ENCODE measurements at places on chromosomes 16 and 17.
A peak's percentile ranks its signal among the peaks of the same experiment; 100 is the strongest.

DNA sequence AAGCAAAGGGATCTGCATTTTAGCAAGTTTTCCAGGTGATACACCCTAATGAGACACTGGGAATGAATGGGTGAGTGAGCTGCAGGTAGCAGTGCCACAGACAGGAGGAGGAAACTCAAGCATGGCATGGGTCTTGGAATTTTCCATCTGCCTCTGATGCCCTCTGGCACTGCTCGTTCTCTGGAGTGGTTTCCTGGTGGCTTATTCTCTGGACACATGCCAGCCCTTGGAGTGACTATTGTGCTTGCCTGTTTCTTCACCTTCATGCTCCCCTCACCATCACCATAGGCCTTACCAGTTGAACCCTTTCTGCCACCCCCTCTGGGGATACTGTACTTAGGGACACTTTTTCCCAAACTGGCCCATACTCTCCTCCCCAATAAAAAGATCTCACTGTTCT, 1.6 kb downstream of the COASY start:
- DNase-seq: no peak

DNA sequence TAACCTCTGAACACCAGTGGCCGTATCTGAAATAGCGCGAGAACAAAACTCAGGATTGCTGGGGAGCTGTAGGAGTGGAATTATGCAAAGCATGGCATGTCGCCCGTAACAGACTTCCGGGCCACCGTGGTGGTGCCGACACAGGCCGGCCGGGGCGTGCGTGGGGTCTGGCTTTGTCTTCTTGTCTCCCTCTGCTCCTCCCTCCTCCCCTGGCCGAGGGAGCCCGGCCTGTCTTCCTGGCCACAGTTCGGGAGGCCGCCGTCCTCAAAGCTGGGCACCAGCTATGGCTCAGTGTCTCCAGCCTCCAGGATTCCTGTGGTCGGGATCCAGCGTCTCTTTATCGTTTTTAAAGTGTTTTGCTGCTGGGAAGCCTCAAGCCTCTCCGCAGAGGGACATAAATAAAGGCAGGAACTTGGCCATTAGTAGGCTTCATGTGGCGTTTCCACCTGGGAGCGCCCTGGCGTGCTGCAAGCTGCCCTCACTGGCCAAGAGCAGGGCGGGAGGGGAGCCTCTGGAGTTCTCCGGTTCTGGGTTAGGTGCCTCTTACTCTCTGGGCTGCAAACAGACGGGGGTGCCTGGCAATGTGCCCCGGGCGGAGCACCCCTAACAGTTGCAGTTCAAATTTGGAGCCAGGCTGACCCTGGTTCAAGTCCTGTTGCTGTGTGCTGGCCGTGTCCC, 22.0 kb upstream of the NPTX1 start:
- DNase-seq: no peak

DNA sequence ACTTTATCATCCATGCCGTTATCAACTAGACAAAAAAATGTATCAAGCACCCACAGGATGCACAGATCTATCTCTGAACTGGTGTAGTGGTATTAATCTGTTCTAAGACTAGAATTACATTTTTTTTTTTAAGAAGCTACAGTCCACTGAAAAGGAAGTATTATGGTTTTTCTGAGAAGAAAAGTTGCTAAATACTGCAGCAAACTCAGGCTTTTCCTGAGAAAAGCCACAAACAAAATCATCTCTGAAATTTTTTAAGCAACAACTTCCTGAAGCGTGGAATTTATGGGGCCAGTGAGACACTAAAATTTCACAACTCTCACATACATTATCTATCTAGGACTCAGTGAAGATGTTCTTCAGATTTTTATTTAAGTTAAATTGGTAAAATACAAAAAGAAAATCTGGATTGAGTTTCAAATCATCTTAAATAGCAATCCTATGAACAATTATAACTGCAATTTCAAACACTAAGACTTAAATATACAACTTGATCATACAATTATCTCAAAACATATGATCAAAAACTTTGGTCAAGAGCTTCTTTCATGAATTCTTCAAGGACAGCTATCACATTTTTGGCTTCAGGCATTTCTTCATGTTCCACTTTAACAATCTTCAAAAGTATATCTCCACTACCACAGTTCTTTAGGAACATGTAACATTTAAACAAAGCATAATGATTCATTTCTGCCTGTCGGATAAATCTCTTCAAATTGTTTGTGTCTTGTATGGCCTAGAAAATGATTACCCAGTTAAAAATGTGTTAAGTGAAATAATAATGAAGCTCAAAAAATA, 10.5 kb downstream of the C17orf75 start:
- no peak for DNase-seq

DNA sequence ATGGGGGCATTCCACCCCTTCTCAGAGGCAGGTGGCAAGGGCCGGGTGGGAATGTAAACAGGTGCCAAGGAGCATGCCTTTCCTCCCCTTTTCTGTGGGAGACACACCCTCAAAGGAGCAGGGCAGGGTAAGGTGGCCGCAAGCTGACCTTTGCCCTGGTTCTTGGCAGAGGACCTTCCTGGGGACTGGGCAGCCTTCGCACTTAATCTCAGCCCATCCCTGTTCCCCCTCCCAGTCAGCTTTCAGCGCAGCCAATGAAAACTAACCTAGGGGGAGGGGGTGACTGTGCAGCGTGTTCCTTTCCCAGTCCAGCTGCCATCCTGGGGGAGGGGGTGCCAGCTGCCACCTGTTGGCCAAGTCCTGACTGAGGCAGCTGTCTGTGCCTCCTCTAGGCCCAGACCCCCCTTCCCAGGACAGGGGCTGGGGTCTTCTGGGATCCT, 2.8 kb downstream of the TRAF4 start:
- DNase-seq: no peak

GRCh38 chr16:53565296-53565863, 62.4 kb upstream of the AKTIP start:
- no peak for DNase-seq

GRCh38 chr16:52558448-52558847, 11.5 kb upstream of the TOX3 start:
- no peak for DNase-seq

- no peak for DNase-seq
Observed at GRCh38 chr16:11310997-11311561, 29.9 kb upstream of the PRM1 start.

- no peak for DNase-seq
Observed at GRCh38 chr17:9232155-9232475, 210.8 kb downstream of the NTN1 start.

DNA sequence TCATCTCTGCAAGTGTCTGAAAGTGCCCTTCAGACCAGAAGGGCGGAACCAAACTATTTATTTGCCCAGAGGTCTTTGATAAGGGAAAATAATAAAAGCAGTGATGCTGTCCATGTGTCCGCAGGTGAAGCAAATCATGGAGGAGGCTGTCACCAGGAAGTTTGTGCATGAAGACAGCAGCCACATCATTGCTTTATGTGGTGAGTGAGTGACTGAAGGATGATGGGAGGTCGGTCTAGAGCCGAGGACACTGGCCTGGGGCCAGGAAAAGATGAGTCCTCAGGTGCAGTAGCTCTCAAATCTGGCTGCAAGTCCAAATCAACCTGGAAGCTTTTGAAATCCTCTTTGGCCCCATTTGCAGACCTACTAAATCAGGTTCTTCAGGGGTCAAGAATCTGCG, 6.1 kb downstream of the SGSM2 start:
- no peak for DNase-seq

DNA sequence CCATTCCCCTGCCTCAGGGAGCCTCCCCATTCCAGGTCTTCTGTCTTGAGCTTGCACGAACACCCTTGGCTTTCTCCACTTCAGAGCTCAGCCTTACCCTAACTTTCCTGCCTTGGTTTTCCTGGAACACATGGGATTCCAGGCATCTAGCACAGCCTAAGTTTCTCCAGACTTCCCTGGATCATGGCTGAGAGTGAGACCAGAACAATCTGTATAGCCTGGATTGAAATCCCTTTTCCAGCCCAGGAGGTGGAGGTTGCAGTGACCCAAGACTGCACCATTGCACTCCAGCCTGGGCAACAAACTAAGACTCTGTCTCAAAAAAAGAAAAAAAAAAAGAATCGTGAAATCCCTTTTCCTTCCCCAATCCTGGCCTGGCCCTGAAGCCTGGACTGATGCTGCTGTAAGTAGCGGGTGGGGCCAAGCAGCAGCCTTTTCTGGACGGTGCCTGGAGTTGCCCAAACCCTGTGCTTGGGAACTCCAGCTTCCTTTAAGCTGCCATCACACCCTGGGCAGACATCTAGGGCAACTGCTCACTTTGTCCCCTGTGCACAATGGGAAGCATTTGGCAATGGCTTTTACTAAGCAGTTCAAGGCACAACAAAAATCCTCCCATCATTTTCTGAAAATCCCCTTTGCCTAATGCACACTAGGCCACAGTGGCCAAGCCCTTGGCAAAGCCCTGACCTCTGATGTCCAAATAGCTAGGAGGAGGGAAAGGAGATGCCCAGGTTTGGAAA, 12.0 kb upstream of the SLC16A5 start:
- no peak for DNase-seq

DNA sequence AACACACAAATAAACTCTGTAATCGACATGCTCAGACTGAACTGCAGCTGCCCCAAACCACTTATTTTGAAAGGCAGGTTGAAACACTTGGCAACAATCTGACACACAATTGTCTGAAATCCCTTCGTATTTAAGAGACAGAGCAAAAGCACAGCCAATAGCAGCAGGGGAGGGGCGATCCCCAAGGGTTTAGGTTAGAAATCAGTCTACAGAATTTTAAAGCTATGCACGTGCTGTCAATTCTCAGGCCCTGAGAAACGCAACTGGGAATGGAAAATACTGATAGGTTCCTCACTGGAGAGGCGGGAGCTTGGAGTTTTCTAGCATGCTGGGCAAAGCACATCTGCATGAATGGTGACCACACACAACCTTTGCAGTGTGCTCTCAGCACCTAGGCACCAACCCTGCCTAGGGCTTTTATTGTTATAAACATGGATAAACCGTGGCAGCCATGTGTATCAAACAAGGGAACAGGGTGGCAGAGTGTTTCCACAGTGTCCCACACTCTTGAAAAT, 168.0 kb downstream of the AATF start:
- no peak for DNase-seq

- no peak for DNase-seq
Observed at GRCh38 chr16:75206749-75207451, at the start of gene CTRB2. Gene CTRB2, minus strand, starts transcription at chr16:75207161. Its CDS starts 20 bp downstream, at chr16:75207141.

DNA sequence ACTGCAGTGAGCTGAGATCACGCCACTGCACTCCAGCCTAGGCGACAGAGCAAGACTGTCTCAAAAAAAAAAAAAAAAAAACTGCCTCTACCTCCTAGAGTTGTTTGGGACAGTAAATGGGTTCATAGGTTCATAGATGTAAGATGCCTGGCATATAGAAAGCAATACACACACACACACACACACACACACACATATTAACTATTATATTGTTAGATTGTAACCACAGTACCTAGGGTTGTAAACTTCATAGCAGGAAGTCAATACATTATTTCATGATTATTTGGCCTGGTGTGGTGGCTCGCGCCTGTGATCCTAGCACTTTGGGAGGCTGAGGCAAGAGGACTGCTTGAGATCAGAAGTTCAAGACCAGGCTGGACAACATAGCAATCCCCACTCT, 5.8 kb downstream of the XPO6 start:
- no peak for DNase-seq

DNA sequence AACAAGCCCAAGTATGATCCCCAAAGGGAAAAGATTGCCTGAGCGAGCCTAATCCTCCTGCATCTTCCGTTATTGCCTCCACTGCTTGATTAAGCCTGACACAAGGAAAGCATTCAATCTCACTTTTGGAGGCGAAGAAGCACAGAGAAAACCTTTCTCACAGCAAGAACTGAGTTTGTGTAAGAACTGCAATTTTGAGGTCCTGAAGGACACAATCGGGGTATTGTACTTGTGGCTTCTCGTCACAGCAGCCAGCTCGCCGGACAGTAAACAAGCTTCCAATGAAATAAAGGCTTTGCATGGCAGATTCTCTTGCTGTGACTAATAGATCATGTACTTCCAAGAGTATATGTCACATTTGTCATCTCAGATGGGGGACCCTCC, 18.7 kb upstream of the FOXF1 start:
- no peak for DNase-seq

DNA sequence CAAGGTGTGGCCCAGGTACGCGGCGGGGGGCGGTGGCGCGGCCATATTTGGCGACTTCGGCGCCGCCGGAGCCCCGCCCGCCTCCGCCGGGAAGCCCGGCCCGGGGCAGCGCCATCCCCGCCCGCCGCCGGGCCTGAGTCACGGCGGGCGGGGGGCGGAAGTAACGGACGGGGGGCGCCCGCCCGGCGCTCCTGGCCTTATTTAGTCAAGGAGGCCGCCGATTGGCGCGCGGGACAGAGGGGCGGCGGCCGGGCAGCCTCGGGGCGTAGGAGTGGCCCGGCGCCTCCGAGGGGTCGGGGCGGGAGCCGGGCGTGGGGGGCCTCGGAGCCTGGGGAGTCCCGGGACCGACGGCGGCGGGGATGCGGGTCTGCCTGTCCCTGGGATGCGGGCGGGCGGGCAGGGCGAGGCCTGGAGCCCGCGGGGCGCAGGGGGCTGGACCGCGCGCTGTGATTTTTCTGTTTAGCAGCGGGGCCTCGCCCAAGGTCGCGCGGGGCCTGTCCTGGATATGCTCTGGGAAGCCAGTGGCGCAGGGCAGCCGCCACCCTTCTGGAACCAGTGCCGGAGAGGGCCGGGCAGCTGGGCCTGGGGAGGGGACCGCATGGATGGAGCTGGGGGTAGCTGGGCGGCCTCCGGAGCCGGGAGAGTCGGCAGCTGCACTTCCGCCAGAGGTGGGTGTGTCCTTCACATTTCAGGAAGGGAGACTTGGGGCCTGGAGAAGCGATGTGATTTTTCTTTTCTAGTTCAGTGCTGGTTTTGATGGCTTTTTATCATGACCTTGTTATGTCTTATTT, 2.3 kb upstream of the ACTG1 start:
- DNase-seq: peak; percentile 52

- no peak for DNase-seq
Observed at GRCh38 chr17:57535249-57535966, 209.7 kb downstream of the CCDC182 start.

DNA sequence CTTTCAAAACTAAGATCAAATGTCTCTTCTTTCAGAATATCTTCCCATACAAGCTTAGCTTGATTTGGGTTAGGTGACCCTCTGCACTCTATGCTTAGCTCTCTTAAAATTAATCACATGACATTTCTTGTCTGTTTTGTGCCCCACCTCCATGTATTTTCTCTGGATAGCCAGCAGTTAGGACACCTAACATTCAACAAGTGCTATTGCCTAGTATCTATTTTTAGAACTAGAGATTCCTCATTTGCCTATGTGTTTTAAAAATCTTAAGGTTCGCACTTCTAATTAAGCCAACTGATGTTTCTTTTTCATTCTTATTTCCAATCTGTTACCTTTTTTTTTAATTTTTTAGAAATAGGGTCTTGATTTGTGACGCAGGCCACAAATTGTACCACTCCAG, 129.7 kb upstream of the C17orf78 start:
- no peak for DNase-seq

DNA sequence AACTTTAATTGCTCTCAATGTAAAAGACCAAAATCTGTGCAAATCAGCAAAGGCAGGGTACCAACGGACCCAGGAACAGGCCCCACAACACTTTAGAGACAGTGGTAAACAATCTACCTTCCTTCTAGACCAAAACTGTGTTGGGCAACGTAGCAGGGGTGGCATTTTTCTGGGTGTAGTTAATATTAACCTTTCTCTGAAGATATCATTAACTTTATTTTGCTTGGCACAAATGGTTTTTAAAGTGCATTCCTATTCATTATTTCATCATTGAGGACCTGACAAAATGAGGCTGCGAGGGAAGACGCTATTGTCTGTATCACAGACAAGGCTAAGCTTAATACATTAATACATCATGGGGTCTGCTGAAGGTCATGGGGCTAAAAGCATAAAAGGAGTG, 37.9 kb upstream of the TRAP1 start:
- DNase-seq: no peak

Data from NT2/D1 (cell line).